HEK293T (cell line): ENCODE measurements at places on chromosomes 7 and 10.

DNA sequence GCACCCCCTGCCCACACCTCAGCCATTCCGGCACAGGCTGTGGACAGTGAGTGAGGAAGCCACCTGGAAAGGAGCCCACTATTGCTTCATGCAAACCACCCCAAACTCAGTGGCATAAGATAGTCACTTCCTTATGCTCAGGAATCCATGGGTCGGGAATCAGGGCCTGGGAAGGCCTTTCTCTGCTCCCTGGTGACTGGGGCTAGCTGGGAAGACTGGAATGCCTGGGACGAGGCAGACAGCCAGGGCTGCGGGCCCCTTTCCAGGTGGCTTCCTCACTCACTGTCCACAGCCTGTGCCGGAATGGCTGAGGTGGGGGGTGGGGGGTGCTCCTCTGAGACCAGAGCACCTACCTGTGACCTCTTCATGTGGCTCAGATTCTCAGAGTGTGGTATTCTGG is 74.1 kb upstream of the GRB10 start:
- no peak for DNase-seq

- no peak for DNase-seq
Measured at GRCh38 chr10:7507887-7508726, 97.3 kb upstream of the SFMBT2 start.

- no peak for DNase-seq
Measured at GRCh38 chr7:102981451-102981850, 68.7 kb downstream of the LRRC17 start.

DNA sequence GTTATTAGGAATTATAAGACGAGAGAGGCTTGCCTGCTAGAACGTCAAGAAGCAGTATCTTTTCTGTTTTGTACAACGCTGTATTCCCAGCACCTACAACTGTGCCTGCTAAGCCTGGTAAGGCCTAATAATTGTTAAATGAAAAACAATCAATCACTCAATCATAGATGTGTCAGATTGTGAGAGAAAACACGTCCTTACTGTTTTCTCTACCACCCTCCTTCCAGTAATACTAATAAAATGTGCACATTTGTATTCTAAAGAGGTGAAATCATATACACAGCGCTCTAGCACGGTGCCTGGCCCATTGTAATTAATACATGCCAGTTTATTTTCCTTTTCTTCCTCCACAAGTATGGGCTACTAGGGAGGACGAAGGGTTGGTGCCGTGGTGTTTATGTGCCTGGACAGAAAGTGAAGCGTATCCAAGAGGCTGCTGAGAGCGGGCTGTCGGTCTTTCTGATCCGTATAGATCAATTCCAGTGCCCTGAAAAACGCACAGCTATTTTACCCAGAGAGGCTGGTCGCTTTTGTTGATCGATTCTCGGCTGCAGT is 1.5 kb upstream of the AUTS2 start:
- no peak for DNase-seq

DNA sequence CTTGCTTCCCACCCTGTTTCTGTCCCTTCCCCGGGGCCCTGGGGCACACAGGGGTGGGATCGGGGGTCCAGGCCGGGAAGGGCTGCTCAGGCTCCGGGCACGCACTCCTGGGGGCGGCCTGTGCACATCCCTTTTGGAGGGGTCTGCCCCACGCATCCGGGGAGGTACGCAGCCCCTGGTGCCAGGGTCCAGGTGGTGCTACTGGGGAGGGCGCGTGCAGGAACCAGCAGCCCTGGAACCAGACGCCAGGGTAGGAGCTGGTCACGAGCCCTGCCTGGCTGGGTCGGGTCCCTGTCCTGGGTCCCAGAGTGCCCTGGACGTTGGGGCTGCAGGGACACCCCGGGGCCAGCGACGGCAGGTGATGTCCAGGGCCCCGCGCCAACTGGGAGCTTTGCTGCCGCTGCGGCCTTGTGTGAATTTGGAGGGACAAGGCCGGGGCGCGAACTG is 53.4 kb downstream of the GLRX3 start:
- DNase-seq: no peak

GRCh38 chr10:120521880-120522279 is 64.9 kb downstream of the PLPP4 start:
- no peak for DNase-seq

- no peak for DNase-seq
Measured at GRCh38 chr7:33754933-33755928, 150.1 kb upstream of the BMPER start.
